Astrocyte (in vitro differentiated cells and primary cell): ENCODE measurements at places on chromosomes 5 and 9. TPM values are rescaled to one million over a fixed set of nuclear protein-coding genes. Genes with fewer than 3 reads are reported as not detected.

GRCh38 chr5:23012842-23013241, 159.7 kb upstream of the CDH12 start:
- DNase-seq, result no peak

DNA sequence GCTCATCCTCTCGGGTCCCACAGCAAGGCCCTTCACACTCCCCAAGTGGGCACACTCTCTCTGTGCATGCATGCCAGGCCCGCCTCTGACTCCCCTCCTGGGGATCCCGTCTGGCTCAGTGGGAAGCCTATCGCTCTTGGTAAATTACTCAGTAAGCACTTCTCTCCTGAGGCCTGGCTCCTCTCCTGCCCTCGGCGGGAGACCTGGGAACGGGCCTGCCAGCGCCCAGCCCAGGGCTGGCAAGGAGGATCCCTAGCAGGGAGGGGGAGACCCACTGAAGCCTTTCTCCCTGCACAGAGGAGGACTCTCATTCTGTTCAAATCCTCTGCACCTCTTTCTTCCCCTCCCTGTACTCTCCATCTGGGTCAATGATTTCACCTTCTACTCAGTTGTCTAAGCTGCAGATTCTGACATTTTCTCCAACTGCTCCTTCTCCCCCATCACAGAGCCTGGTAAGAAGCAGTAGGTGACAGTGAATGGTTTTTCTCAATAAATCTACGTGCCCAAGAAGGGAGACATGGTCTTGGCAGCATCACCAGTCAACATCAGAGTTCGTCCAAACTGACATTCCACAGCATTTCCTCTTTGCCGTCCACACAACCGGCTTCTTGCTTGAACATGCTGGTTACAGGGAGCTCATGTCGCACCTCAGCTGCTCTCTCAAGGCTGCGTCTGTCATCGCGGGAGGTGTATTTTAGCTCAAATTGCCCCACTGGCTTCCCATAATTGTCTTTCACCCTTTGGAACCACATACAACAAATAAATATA, 81.9 kb downstream of the GPR21 start:
- no peak for DNase-seq

GRCh38 chr9:87615547-87616148, 110.3 kb upstream of the CTSL start:
- DNase-seq, result peak; percentile 37

Gene PCDHA9
- 0.95 and 1.1 TPM in 2 replicates for total RNA-seq

GRCh38 chr5:544675-545355, 20.6 kb upstream of the SLC9A3 start:
- no peak for DNase-seq

GRCh38 chr9:132042324-132042723, 37.3 kb downstream of the MED27 start:
- peak; percentile 98 for DNase-seq

- DNase-seq, result no peak
These were observed at the start of gene ZNF366 for GRCh38 chr5:72507231-72507906. Gene ZNF366 (minus strand): TSS chr5:72507410. CDS start chr5:72461496, 45,914 bp downstream.

DNA sequence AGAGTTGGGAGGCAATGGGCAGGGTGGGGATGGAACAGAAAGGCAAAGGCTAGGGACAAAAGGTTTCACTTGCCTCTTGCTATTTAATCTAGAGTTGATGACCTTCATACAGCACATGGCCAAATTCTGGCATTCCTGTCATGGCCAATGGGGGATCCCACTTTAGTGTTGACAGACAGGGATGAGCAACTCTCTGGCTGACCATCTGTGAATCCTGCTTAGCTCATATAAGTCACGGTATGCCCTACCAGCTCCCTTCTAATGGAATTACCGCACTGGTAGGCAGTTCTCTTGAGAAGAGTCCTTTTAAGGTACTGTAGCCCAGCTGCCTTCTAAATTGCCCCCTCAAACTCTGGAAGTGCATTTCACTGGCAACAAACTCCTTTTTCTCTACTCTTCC, 76.1 kb downstream of the MAMDC2 start:
- no peak for DNase-seq

DNA sequence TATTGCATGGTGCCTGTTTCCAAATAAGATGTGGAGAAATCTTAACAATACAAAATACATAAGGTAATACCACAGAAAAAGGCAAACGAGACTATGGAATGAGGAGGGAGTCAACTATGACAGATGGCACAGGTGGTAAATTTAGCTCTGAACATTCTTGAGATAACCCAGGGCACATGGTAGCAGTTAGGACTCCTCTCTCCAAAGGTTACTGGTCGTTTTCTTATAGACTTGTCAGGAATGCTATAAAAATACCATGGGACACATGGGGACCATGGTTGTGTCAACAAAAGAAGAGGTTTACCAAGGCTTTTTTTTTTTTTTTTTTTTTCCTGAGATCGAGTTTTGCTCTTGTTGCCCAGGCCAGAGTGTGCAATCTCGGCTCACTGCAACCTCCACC, 209.4 kb upstream of the RFX3 start:
- no peak for DNase-seq

Gene DIRAS2
- 0.24 and 0.27 TPM in 2 replicates for total RNA-seq

Gene SLC34A3
- 0.09 TPM in 1 of 2 replicates, not detected in the other for total RNA-seq

Gene GNAQ
- total RNA-seq, result 65.7 and 74.9 TPM in 2 replicates

GRCh38 chr5:97943036-97943435, 760.0 kb upstream of the RIOK2 start:
- no peak for DNase-seq

DNA sequence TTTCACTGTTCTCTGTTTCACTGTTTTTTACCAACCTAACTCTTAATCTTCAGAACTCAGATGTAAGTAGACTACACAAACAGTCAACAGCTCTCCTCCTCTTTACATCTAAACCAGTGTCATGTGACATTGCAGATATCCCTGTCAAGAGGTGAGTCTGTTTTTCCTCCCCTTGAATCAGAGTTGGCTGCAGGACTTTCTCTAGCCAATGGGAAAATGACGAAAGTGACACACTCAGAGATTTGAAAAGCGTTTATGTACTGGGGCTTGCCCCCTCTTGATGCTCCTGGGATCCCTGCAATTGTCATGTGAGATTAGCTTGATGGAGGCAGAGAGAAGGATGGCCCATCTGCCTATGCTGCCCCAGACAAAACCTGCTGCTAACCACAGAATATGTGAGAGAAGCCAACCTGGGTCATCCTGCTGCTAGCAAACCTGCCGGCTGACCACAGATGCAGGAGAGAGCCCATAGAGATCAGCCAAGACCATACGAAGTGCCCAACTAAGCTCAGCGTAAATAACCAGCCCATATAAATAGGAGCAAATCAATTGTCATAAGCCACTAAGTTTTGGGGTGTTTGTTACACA, 111.1 kb downstream of the ASTN2 start:
- DNase-seq, result no peak

Gene ROR2
- 4.9 and 11.6 TPM in 2 replicates for total RNA-seq

DNA sequence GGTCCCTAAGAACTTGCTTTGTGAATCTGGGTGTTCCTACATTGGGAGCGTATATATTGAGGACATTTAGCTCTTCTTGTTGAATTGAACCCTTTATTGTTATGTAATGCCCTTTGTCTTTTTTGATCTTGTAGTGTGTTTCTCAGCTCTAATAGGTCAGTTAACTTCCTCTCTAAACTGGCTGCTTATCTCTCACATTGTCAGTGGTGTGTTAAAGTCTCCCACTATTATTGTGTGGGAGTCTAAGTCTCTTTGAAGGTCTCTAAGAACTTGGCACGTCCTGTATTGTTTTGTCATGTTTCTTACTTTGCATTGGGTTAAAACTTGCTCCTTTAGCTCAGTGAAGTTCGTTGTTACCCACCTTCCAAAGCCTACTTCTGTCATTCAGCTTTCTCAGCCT, 36.2 kb downstream of the RIC1 start:
- DNase-seq, result no peak

Gene STKLD1
- total RNA-seq, result 0.58 and 0.82 TPM in 2 replicates

DNA sequence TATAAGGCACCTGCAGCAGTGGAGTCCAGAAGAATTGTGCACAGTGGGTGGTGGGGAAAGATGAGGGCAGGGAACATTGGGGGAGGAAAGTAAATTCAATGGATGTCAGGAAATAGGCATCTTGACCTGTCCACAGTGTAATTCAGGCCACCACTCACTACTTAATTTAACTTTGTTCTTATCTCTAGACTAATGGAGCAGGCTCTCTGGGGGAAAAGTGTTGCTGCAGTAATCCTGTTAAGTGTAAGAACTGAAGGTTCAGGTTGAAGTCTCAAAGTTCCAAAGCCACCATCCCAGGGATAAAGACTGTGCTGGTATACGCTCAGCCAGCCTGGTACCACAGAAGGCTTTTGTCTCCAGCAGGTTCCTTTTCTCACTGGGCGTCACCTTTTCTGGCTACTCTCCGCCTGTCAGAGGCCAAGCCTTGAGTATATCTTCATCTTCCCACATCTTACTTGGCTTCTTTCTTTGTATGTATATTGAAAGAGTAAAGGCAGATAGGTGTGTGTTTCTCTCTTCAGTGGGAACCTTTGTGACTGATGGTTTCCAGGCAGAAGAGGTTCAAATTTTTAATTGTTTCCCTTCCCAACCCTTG, 150.9 kb upstream of the DMRT1 start:
- DNase-seq, result no peak

DNA sequence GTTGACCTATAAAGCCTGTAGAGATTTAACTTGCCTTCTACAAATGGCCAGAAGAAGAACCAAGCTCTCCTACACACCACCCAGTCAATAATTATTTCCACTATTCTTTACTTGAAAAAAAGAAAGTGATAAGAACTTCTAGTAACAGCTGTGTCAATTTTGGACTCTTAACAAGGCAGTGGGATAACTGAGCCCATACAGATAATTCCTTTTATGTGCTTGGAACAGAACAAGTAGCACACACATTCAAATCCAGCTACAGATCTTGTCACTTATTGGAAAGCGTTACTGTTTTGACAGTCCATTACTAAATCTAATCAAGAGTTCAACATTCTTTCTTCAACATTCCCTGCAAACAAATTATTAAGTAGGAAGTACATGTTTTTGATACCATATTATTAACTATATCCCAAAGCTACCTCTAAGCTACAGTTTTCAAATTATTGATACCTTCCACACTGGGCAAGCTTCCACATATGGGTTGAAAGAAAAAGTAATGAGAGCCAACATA, 6.3 kb downstream of the PTGER4 start:
- DNase-seq, result no peak

Gene MYMK
- total RNA-seq, result not detected in 2 replicates

Gene CPLANE1
- 21.4 and 21.8 TPM in 2 replicates for total RNA-seq

DNA sequence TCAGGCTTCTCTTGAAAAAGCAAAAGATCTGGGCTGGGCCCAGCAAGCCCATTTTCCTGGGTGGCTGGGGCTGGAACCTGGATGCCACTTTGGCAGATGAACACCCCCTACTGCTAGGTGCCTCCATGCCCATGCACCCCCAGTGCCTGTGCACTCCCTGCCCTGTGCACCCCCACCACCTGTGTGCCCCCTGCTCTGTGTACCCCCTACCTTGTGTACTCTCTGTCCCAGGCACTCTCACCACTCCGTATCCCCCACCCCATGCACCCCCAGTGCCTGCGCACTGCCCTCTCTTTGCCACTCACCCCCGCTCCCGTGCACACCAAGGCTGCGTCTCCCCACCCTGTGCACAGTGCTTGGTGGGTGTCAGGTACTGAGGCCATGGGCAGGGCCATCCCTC, 14.2 kb downstream of the UNC5A start:
- DNase-seq, result no peak

Gene SUSD3
- total RNA-seq, result not detected in 2 replicates
